Skeletal muscle cell (primary cell): ENCODE measurements at places on chromosomes 1 and 21.
A peak's percentile ranks its signal among the peaks of the same experiment; 100 is the strongest.

GRCh38 chr1:184941735-184942134 is 32.6 kb downstream of the NIBAN1 start:
- no peak for DNase-seq

DNA sequence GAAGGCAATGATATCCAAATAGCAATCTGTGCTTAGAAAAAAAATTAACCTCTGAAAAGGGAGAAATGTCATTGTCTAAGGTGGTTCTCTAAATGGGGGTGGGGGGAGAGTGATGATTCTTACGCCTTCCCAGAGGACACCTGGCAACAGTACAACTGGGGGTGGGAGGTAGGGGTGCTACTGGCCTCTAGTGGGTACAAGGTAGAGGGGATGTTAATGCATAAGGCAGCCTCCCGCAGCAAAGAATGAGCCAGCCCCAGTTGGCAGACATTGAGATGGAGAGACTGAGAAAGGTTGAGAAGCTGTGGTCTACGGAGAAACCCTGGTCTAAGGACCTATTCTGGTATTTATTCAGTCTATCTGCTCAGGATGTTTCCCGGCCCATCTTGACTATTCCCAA is 472.2 kb upstream of the RUNX1 start:
- no peak for DNase-seq

- no peak for DNase-seq
These were observed 27.0 kb downstream of the SERTAD4 start for GRCh38 chr1:210259561-210259960.

DNA sequence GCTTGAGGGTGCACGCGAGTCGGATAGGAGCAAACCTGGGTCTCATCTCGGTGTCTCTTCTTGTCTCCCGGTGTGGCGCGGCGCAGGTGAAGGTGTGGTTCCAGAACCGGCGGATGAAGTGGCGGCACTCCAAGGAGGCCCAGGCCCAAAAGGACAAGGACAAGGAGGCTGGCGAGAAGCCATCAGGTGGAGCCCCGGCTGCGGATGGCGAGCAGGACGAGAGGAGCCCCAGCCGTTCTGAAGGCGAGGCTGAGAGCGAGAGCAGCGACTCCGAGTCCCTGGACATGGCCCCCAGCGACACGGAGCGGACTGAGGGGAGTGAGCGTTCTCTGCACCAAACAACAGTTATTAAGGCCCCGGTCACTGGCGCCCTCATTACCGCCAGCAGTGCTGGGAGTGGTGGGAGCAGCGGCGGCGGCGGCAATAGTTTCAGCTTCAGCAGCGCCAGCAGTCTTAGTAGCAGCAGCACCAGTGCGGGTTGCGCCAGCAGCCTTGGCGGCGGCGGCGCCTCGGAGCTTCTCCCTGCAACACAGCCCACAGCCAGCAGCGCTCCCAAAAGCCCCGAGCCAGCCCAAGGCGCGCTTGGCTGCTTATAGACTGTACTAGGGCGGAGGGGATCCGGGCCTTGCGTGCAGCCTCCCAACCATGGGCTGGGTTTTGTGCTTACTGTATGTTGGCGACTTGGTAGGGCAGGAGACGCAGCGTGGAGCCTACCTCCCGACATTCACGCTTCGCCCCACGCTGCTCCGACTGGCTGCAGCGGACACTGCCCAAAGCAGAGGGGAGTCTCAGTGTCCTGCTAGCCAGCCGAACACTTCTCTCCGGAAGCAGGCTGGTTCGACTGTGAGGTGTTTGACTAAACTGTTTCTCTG is 5.1 kb downstream of the HLX start:
- no peak for DNase-seq

DNA sequence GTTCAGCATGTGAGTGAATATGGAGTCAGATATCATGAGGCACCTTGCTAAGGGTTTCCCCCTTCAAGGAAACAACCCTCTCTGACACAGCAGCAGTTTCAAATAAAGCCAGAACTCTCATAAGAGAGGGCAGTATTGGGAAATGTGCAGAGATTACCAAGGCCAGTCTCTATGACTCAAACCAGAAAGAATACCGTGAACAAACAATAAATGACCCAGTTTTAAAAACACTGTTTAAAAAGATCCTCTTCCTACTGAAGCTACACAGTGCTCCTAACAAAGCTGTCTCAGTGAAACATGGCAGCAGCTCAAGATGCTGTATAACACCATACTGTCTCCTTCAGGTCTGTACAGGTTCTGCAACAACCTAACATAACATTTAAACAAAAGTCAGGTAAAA is 102.6 kb downstream of the KIAA0319L start:
- DNase-seq = peak; percentile 66

GRCh38 chr1:6510493-6510892 is 19.0 kb upstream of the PLEKHG5 start:
- no peak for DNase-seq

GRCh38 chr1:173295995-173296394 is 88.9 kb upstream of the TNFSF4 start:
- no peak for DNase-seq

GRCh38 chr1:228494970-228495853 is 8.0 kb downstream of the RNF187 start:
- DNase-seq = no peak

GRCh38 chr1:34984435-34984792 is 733 bp downstream of the TMEM35B start:
- no peak for DNase-seq

GRCh38 chr1:242184955-242185354 is 186.1 kb upstream of the MAP1LC3C start:
- DNase-seq = no peak

DNA sequence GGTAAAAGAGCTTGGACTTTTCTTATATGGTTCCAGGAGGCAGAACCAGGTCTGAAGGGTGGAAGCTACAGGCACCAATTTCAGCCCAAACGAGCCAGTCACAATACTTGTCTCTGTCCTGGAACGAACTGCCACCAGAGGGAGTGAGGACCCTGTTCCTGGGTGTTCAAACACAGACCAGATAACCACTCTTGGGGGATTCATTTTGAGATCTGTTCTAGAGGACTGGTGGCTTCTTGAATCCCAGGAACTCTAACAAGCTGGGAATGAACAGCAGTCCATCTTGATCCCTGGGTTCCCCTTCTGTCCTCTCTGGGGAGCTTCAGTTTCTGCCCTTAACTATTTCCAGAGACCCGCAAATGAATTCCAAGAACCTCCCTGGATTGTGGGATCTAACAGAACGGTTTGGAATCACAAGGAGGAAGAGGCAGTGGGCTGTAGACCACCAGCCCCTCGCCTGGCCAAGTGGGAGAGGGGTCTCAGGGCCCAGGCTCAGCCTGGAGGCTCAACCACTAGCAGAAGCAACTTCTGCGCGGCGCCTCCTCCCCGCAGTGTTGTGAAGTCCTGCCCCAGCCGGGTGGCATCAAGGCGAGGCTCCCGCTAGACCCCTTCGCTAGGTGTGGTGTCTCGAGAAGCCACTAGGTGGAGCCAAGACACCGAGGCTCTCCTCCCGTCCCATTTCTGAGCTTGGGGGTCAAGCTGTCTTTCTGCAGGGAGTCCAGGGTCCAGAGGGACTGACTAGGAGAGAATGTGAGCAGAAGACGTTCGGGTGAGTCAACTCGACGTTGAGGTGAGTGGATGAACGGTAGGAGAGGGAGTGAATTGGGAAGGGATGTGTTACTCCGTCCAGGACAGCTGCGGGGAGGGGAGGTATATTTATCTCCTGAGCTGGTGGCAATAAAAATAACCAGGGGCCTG is 12.1 kb upstream of the NES start:
- DNase-seq = peak; percentile 64

GRCh38 chr1:26999440-26999987 is 6.0 kb downstream of the TRNP1 start:
- DNase-seq = peak; percentile 98

GRCh38 chr1:153483776-153484175 is 23.3 kb upstream of the S100A7 start:
- no peak for DNase-seq

DNA sequence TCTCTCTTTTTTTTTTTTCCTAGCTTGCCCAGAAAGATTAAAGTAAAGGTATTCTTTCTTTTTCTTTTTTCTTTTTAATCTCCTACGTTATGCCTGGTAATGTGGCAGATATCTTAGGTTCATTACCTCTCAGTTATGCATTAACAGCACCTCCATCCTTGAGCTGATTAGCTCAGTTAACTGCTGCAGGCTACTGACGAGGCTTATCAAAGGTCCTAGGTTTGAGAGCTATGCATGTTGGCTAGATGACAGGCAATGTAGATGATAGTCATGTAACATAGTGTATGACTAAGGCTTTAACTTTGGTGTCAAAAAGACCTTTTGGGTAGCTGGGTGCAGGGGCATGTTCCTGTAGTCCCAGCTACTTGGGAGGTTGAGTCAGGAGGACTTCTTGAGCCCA is 53.7 kb upstream of the CACYBP start:
- no peak for DNase-seq

DNA sequence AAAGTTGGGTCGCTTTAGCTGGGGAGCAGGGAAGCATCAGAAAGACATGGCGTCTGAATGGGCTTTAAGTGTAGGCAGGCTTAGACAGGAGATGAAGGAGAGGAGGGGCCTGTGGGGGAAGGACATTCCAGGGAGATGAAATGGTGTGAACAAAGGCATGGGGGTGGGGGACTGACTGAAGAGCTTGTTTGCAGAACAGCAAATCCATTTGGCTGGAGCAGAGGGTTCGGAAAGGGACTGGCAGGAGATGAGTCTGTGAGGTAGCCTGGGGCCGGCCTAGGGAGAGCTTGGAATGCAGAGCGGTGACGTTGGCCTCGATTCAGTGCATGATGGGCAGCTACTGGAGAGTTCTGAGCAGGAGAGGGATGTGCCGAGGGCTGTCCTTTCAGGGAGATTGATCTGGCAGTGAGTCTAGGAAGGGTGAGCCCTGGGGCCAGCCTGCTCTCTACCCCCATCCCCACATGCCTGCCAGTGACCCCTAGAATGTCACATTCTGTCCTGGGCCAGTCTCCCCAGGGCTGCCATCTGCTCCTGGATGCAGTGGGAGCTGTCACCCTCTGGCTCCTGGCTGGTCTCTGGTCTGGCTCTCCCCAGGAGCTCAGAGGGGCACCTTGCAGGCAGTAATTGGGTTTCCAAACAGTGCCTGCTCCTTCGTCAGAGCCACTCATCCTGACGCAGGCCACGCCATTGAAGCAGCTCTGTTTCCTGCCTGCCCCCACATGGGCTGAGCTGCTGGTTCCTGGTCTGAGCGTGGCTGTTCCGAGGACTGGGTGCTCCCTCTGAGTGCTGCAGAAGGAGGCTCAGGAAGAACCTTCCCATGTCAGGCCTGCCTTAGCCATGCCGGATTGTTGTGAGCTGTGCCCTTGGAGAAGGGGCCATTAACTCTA is 22.3 kb upstream of the TMEM222 start:
- peak; percentile 99 for DNase-seq

DNA sequence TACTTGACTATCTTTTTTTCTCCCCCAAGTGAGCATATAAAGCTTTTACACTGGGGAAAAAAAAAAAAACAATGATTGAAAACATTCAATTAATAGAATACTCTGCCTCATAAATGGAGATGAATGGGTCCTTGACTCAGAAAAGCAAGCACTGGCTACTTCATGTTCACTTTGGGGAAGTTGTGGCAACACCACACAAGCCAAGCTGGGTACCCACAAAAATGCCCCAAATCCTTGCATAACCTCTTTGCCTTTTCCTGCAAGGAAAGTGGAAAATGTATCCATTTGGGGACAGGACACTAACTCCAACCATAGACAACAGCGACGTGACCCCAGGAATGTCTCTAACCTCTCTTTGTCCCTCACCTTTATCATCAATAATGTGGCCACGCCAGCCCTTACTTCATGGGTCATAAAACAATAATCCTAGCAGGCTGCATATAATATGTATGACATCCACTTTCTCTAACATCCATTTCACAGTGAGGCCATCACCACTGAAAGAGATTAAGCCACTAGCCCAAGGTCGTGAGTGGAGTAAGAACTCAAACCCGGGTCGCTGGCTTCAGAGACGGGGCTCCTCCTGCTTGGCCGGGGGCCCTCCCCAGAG is 2.3 kb downstream of the ECE1 start:
- no peak for DNase-seq

DNA sequence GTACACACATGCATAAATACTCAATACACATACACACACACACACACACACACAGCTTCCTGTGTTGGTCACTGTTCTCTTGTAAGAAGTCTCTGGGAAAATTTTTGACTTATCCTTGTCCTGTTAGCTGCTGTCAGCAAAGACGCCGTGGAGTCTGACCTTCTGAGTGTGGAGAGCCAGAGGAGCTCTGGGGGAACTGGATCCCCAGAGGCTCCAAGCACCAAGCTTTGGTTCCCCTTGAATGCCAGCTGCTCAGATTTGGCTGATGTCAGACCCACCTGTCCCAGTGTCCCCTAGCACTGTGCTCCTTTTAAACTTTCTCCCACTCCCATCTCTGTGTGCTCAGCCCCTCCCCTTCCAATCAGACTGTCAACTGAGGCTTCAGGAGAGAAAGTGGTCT is 319.1 kb downstream of the CAMTA1 start:
- DNase-seq = no peak

DNA sequence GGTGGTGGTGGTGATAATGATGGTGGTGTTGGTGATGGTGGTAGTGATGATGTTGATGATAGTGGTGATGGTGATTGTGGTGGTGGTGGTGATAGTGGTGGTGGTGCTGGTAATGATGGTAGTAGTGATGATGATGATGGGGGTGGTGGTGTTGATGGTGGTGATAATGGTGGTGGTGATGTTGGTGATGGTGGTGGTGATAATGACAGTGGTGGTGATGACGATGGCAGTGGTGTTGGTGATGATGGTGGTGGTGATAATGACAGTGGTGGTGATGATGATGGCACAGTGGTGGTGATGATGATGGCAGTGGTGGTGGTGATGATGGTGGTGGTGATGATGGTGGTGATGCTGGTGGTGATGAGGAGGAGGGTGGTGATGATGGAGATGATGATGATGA is 7.0 kb upstream of the AJAP1 start:
- DNase-seq = no peak

DNA sequence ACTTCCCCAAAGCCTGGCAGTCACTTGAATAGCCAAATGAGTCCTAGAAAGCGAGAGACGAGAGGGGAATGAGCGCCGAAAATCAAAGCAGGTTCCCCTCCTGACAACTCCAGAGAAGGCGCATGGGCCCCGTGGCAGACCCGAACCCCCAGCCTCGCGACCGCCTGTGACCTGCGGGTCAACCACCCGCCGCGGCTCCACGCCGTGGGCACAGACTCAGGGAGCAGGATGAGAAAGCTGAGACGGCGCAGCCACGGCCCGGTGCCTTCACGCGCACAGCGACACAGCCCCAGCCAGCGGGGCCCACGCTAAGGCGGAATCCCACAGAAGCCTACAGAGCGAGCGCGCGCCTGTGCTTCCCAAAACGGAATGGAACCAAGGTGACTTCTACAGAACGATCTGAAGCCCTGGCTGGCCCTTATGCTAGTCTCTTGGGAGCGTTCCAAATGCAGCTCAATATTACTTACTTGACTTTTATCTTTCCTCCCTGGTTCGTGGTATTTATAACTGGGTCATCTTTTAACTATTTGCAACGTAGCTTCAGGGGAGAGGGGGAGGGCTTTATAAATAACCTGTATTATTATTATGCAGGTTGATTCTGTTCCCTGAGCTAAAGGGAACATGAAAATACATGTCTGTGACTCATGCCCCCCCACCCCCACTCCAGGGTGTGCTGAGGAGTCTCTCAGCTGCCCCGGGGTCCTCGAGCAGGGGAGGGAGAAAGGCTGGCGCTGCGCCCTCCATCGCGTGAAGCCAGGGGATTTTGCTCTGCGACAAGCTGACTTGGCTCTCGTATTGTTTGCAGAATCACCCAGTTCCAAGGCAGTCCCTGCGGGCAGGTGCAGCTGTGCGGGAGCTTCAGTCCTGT is 1.7 kb downstream of the TSPEAR start:
- DNase-seq = no peak
